ENCODE measurements at places on chromosomes 5 and 9. TPM values are rescaled to one million over a fixed set of nuclear protein-coding genes. Genes with fewer than 3 reads are reported as not detected.
A peak's percentile ranks its signal among the peaks of the same experiment; 100 is the strongest.

- peak; percentile 65 for DNase-seq
These were observed 72.3 kb downstream of the ICE1 start for GRCh38 chr5:5494489-5495402.

DNA sequence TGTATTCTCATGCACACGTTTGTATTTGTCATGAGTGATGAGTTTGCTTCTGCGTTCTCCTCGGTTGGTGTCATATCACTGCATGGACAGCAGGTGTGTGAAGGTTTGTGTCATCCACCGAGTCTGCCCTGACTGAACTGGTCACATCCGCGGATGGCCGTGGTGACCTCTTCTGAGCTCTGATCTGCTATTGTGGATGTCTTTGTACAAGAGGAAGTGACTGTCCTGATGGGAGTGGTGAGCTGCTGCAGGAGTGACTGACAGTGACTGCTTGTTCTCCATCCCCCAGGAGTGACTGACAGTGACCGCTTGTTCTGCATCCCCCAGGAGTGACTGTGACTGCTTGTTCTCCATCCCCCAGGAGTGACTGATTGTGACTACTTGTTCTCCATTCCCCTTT is 69.9 kb downstream of the EHMT1 start:
- no peak for DNase-seq

GRCh38 chr5:115132465-115132864 is 37.2 kb downstream of the TRIM36 start:
- DNase-seq: no peak

Gene ZDHHC21
- 21.2 TPM for total RNA-seq

DNA sequence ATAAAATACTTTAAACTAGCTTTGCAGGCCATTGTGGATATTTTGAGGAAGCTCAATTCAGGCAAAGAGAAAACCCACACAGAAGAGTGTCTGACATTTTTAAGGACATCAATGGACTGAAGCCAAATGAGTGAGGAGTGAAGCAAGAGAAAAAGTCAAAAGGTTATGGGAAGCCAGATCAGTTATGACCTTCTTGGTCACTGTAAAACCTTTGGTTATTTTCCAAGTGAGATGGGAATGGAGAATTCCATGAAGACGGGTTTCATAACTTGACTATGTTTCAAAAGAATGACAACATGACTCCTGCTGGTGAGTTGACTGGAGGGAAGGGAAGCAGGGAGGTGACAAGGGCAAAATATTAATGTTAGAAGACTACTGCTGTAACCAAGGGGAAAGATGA is 585.2 kb downstream of the EFNA5 start:
- DNase-seq: no peak

DNA sequence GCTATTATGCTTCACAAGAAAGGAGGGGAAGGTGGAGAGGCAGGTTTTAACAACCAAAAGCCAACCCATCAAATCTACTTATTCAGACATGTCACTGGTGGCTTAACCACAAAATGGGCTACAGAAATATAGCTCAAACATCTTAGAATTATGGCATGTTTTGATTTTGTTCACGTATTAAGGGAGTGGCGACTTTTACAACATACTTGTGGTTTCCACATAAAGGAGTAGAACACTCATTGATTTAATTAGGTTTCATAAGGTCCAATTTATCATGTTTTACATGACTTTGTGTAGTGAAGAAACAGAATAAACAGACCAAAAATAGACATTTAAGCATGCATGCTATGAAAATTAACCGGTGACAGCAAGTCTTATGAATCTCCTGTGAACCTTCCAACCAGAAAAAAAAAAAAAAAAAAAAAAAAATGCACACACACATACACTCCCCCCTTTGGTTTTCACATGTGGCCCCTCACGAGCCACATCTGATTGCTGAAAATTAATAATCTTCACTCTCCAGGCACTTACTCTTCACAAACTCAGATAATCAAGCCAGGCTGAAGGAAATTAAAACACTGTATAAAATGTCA is 5.4 kb downstream of the ZNF608 start:
- DNase-seq: no peak

Gene PCA3
- 0.31 TPM for total RNA-seq

DNA sequence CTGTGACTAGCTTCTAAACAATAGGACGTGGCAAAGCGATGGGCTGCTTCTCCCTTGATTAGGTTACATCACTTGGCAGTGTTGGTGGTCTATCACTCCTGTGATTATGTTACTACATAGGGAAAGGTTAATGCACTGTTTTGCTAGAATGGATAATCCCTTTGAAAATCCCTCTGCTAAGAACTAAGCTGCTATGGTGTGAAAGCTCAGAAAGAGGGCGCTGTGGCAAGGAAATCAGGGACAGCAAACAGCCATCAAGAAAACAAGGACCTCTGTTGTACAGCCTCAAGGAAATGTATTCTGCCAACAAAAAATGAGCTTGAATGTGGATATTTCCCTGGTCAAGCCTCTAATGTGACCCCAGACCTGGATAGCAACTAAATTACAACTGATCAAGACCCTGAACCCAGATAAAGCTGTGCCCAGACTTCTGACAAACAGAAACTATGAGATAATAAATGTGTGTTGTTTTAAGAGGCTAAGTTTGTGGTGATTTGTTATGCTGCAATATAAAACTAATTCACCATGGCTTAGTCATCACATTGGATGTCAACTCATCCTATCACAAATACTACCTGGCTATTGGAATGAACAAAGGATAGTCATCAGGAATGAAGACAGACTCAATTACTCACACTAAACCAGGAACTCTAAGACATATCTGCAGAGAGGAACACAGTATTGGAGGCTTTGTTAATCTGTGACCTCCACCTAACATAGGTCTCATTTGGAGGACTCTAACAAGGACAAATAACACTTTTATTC is 1215.9 kb downstream of the EFNA5 start:
- DNase-seq: no peak
